ENCODE measurements at places on chromosomes 4 and X.
A peak's percentile ranks its signal among the peaks of the same experiment; 100 is the strongest.

GRCh38 chr4:70608324-70608723 is 16.3 kb downstream of the AMBN start:
- DNase-seq = no peak

DNA sequence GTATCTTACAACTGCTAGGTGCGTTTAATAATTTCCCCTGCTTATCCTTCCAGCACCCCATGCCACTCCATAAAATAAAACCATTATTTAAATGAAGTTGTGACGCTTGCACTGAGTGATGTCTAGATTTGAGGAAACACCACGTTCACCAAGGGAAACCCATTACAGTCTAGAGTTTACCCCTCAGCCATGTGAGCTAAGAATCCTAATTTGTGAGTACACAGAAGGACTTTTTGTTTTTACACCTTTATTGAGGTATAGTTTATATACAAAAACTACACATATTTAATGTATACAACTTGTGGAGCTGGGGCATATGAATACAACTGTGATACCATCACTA is 326.8 kb downstream of the RAPGEF2 start:
- DNase-seq = no peak

DNA sequence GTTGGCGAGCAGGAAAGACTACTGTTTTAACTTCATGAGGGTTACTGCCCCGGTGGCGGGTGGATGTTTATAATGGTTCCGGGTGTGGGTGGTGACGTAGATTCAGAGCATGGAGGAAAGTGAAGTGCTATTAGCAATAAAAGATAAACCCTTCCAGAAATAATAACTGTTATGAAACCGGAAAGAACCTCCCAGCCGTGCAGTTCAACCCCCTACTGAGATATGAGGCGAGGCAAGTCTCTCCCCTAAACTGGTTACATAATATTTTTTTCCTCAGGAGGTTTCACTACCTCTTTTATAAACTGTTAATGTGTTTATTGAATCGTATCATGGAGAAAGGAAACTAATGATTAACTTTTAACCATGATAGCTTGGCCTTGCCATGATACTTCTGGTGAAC is 33.9 kb upstream of the STIM2 start:
- DNase-seq = no peak

GRCh38 chrX:10197279-10198210 is 40.8 kb downstream of the CLCN4 start:
- no peak for DNase-seq

- DNase-seq = no peak
These were observed 165.5 kb downstream of the KLF8 start for GRCh38 chrX:56397636-56398035.

- DNase-seq = no peak
These were observed 29.2 kb downstream of the SLAIN2 start for GRCh38 chr4:48370260-48371134.

- no peak for DNase-seq
These were observed 80.4 kb downstream of the PTTG2 start for GRCh38 chr4:38040619-38041018.

DNA sequence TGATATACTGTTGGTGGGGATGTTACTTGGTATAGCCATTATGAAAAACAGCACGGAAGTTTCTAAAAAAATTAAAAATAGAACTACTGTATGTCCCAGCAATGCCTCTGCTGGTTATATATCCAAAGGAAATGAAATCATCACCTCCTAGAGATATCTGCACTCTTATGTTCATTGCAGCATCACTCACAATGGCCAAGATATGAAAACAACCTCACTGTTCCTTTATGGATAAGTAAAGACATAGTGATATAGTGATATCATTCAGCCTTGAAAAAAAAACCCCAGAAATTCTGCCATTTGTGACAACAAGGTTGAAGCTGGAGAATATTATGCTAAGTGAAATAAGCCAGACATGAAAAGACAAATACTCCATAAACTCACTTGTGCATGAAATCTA is 543.8 kb upstream of the SLIT2 start:
- DNase-seq = no peak

DNA sequence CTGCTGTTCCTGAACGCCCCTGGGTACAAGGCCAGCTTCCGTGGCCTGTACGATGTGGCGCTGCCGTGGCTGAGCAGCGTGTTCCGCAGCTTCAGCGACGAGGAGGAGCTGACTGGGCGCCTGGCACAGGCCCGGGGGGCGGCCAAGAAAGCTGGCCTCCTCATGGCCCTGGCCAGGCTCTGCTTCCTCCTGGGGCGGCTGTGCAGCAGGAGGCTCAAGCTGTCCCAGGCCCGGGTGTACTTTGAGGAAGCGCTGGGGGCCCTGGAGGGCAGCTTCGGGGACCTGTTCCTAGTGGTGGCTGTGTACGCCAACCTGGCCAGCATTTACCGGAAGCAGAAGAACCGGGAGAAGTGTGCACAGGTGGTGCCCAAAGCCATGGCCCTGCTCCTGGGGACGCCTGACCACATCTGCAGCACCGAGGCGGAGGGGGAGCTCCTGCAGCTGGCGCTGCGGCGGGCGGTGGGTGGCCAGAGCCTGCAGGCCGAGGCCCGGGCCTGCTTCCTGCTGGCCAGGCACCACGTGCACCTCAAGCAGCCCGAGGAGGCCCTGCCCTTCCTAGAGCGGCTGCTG is 28.2 kb downstream of the SH3TC1 start:
- no peak for DNase-seq

DNA sequence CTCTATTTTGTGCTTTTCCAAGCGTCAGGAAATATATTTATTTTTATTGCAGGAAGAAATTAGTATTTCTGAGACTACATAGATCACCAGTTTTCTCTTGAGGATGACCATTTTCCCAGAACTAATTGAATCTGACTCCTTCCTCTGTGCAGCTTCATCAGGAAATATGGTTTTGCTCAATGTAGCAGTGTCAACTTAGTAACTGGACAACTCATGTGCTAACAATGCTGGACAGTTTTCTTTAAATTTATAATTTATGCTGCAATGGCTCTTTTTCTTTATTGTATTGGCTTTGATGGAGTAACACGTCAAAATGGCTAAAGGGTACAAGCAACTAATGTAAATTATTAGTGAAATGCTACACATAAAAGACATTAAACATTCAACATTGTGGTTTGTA is 531.5 kb downstream of the ANKRD50 start:
- DNase-seq = no peak

GRCh38 chr4:1112174-1112820 is 1.1 kb downstream of the RNF212 start:
- no peak for DNase-seq

GRCh38 chrX:148811236-148811635 is 310.8 kb downstream of the AFF2 start:
- DNase-seq = peak; percentile 2

- no peak for DNase-seq
These were observed 225.2 kb upstream of the PPARGC1A start for GRCh38 chr4:24114919-24115500.

DNA sequence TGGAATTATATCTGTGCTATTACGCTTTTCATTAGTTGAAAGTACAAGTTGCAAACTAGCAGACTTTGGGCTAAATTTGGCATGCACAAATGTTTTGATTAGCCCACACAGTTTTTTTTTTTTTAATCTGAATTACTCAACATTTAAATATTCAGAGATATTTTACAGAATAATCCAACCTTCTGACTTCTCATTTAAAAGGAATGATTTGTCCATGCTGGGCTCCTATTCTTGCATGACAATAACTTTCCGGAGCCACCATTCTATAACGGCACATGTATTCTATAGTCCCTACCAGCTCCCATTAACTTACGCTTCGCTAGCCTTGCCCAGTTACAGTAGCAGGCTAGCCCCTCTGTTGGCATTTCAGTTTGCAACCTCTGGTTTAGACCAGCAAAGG is 219.3 kb upstream of the FTHL17 start:
- DNase-seq = no peak

GRCh38 chrX:119391279-119391678 is 7.9 kb upstream of the SLC25A43 start:
- DNase-seq = peak; percentile 35

DNA sequence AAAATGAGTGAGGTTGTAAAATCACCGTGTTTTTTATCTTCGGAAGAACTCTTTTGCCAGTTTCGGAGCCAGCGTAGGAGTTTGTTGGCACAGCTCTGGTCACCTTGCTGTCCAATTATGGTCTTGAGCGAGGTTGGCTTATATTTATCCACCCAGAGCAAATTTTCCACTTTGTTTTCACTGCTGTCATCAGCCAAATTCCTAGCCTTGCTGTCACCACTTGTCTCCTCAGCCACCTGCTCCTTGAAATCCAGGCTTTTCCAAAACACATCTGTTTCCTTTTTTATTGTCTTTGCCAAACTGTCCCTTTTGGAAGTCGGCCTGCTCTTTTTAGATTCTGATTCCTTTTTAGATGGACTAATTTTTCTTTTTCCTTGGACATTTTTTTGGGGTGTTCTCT is 57.6 kb downstream of the RFC1 start:
- no peak for DNase-seq

GRCh38 chrX:27391623-27392022 is 71.5 kb downstream of the PPP4R3C start:
- no peak for DNase-seq

DNA sequence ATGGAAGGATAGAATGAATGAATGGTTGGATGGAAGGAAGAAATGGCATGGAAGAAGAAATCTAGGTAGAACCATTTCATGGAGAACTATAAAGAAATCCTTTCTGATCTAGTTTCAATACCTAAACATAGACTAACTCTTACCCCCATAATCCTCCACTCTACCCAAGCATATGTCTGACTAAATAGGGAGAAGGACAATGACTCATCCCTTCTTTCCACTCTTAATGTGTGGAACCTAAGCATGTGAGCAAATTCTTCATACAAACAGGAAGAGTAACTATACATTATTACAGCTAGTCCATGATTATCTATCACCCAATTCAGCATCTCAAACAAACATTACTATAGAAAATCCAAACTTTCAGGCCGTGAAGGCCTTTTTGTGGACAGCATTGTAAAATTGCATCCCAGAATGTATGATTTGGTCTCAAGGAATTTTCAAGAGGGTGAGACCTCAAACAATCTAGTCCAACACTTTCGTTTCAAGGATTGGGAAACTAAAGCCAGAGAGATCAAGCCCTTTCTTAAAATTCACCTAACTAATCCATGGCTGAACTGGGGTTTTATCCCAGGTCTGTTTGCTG is 11.2 kb downstream of the C1QTNF7 start:
- DNase-seq = no peak

- no peak for DNase-seq
These were observed 78.1 kb downstream of the NDST3 start for GRCh38 chr4:118112117-118113046.

GRCh38 chr4:93000910-93001309 is 697.1 kb downstream of the GRID2 start:
- no peak for DNase-seq

DNA sequence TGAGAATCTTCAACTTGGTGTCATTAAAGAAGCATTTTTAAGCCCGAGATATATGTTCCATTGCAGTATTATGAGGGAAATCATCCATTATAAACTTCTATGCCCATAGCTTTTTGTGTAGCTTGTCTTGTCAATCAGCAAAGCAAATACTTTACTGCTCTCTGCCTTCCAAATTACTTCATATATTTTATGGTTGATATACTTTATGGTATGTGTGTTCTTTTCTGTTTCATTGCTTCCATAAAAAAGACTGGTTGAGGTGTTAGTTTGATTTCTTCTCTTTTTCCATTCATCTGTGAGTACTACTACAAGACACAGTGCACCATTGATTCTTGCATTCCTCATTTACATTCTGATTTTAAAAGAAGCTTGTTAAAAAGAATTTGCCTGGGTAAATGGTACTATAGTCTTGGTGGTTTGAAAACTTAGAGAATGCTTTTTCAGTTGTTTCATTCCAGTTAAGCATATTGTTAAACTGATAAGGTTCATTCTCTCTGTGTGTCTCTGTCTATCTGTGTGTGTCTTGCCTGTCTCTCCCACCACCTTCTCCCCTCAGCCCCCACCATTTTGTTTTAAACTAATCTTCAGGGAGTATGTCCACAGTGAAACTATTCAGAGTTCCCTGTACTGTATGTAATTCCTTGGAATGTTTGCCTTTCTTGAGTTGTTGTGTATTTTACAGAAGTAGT is 27.1 kb downstream of the STAG2 start:
- no peak for DNase-seq

DNA sequence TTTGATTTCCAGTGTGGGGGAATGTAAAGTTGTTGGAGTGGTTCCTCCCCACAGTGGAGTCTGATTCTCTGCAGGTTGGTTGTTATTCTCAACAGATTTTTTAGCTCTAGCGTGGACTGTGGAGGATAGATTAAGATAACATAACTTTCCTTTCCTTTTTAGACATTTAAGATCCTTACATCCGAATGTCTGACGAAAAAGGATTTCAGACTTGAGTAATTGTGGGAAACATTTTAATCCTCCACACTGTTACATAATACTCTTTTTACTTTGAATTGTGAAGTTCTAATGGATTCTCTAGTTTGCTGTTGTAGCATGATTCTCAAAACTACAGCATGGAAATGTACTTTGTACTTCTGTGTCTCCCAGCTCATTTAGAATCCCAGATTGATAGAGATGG is 107.8 kb downstream of the ARHGAP10 start:
- no peak for DNase-seq

- DNase-seq = no peak
These were observed 88.6 kb downstream of the TSPAN7 start for GRCh38 chrX:38649674-38650647.

- DNase-seq = no peak
These were observed 74.8 kb upstream of the PACRGL start for GRCh38 chr4:20625426-20625825.

DNA sequence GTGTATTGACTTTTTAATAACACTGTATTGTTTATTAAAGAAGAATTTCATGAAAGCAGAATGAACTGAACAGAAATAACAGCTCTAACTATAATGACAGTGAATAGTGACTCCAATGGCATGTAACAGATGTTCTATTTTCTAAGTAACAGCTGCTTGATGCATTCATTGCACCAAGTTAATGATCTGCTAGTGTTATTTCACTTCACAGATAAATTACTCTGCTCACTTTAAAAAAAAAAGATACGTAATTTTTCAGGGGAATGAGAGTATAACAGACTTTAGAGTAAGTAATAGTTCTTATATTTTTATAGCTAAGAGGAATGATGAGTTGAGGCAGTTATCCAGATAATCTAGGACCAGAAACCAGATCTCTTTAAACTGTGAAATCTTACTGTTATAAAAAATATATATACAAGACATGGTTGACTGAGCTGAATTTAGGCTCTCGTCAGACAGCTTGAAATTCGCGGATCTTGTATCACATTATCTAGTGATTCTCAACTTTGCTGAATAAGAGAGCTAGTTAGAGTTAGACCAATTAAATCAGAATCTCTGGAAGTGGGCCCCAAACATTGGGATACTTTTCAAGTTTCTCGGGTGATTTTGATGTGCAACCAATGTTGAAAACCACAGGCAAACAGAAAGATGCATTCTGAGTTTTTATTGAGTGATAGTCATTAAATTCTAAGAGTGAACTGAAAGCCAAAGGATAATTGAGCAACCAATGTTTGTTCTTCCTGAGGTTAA is 840.7 kb downstream of the DMD start:
- DNase-seq = no peak

All from hepatic stellate cell (primary cell).